GF-D8 (cell line): ENCODE measurements at places on chromosomes 1 and 21.

DNA sequence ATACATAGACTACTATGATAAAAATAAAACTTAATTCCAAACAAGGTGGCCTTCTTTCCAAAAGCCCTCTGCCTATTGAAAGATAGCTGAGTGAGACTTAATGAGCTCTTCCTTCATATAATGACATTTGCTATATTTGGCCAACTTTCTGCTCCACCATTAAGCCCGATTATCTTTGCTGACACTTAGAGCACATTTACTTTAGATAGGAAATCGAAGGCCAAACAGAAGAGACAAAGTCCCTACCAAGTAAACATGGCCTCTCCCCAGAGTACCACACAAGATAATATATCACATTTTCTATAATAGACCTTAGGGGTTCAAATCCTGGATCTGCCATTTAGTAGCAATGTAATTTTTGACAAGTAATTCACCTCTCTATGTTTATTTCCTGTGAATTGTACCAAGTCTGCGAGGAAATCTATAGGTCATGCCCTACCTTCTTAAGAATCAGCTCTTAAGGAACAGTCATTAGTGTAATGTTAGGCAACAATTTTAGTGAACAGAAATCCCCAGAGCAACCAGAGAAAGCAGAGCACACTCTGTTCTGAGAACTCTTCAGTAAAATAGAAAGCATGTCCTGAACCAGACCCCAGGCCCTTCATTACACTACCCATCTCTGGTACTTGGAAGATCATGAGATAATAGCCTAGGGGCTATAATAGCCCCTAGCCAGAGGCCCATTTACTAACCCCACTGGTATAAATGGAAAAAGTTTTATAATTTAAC, 17.3 kb upstream of the COA6 start:
- no peak for DNase-seq

DNA sequence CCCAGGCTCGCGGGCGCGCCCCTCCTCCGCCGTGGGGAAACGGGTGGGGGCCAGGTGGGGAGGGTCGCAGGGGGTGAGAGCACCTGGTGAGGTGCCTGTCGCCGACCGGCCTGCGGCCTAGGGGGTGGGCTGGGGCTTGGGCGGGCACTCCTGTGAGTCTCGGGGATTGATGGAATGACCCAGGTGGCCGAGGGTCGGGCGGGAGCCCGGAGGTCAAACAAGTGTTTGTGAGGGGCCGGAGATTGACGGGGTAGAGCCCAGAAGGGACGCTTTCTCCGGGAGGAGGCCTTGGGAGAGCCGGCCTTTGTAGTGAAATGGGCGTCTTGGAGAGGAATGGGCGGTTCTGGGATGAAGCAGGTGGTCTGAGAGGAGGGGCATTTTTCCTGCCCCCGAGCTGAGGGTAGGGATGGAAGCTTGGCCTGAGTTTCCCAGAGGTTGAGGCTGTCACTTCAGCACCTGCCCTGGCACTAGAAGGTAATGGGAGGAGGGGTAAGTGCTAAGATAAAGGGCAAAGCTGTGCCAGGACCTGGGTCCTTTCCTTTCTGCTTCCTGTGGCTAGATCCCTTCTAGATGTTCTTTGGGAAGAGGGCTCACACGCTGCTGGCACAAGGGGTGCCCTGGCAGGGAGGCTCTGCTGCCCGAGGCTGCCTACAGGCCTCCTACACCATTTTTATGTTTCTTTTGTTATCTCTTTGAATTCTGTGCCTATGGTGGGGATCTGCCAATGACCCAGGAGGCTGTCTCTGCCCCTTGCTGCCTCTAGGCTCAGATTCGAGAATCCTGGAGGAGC, 56.1 kb downstream of the NDUFS5 start:
- DNase-seq: no peak

DNA sequence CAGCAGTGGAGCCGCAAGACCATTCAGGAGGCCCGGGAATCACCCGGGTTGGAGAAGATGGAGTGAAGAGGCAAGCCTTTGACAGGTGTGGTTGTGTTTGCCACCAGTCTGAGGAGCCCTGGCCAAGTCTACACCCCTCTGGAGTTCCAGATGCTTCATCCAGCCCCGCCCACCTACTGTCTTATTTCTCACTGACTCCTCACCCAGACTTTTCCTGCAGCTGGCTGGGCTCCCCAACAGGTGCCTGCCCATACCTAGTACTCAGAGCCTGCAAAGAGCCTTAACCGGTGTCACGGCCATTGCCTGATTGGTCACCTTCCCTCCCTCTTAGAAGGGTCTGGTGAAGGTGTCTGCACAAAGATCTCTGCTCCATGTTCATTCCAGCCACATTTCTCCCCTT, 16.0 kb downstream of the SLC9A1 start:
- DNase-seq: no peak

DNA sequence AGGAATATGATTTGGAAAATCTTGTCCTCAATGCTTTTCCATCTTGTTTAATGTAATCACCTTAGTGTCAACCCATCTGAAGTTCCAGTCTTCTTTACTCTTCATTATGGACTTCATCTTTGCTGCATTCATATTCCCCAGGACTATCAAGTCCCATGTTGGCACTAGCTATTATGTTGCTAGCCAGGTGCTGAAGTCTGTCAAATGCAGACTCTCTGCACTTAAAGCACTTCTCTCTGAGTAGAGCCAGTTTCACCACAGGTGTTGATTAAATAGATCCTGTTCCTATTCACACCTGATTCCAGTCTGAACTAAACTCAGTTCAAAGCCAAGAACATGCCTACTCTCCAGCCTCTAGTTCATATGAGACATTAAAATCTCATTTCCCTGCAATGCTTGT, 75.0 kb upstream of the PKN2 start:
- no peak for DNase-seq

DNA sequence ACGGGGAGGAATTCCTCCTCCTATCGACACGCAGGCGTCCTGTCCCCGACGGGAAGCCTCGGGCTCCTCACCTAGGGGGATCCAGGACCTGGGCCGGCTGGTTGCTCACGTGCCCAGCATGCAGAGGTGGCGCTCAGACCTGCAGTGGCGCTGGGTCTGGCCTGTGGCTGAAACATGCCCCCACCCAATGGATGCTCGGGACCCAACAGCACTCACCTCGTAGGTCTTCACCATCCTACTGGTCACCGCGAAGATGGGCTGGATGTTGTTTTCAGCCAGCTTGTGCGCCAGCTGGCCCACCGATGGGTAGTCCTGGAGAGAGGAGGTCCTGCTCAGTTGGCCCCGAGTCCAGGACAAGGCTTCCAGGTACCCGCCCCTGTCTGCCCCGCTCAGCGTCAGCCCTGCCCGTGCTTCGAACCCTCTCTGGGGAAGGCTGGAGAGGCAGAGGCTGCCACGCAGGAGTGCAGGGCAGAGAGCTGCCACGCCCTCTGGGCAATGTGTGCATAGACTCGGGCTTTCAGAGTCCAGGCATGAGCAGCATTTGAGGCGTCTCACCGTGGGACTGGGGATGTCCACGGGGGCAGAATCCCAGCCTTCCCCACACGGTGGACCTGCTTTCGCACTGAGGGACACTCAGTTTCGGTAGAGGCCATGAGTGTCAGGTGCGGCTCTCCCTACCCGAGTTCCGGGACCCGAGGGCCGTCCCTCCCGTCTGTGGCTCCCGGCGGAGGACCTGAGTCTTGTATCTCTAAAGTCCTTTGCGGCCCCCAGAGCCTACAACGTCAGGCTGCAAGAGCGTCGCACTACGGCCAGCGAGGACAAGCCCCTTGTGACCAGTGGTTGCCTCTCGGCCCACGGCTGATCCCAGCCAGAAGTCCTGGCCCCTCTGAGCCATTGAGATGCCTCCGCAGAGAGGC, 21.6 kb downstream of the ITGB2 start:
- no peak for DNase-seq

DNA sequence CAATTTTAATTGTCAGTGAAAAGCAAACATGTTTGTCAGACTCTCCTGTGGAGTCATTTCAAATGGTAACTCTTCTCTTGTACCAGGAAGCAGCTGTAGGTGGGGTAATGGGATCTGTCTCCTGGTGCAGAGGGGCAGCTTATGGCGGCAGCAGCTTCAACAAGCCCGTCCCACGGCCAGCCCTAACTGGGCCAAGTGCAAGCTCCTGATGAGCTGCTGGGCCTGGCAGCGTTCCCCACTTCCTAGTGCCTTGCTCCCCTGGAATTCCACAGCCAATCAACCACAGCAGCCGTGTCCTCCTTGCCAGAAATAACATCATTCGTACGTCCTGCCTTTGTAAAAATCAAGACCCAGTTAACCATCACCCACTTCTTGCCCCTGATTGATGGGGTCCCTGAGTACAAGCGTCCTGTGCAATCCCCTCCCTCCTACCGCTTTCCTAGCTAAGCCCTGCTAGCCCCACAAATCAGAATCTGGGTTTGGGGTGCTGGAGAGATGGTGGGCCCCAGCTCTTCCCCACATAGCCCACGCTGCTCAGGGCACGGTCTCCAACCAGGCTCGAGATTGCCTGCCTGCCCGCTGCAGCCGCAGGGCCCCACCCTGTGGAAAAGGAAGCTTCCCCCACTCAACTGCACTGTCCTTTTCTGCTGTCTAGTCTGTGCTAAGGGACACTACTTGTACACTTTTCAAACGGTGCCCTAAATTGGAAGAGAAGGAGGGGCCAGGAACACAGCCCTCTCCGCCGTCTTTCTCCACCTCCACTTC, 61.2 kb downstream of the TOR1AIP2 start:
- no peak for DNase-seq

DNA sequence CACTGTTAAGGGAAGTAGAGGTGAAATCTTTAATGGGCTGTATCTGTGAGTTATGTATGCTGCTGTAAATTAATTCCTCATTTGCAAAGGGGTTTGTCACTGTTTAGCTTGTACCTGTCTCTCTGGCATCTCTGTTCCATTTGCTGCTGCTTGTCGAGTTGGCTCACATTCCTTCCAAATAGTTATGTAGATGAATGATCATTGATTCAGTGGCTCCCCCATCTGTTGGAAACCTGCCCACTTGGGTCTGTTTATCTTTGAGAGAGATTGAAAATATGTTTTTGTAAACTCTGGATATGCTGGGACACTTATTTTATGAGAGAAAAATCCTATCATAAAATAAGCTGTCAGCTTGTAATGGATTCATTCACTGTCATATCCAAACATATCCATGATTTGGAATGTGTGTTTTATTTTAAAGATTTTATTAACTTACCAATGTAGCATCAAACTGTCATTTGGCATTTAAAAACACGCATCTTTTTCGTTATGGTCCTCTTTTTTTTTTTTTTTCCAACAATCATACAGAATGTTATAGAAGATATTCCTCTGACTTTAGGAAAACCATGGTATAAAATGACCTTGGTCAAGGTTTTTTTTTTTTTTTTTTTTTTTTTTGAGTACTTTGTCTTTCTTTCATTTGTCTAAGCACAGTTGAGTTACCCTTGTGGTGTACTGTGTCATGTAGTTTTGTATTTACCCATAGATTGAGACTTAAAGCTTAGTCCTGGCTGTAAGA, 3.5 kb downstream of the RYR2 start:
- DNase-seq: no peak

DNA sequence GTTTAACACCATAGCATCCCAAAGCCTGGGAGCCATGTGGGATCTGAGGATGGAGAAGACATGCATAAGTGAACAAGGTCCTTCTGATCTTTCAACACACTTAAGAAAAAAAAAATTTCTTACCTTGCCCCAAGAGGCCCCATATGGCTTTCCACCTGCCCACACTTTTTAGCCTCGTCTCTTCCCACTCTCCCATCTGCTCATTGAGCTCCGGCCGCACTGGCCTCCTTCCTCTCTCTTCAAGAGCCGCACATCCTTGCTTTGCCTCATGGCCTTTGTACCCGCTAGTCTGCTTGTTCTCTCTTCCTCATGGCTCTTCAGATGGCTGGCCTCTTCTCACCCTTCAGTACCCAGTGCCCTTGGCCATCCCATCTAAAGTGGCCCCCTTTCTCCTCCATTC, 70.2 kb upstream of the PDE4B start:
- no peak for DNase-seq

DNA sequence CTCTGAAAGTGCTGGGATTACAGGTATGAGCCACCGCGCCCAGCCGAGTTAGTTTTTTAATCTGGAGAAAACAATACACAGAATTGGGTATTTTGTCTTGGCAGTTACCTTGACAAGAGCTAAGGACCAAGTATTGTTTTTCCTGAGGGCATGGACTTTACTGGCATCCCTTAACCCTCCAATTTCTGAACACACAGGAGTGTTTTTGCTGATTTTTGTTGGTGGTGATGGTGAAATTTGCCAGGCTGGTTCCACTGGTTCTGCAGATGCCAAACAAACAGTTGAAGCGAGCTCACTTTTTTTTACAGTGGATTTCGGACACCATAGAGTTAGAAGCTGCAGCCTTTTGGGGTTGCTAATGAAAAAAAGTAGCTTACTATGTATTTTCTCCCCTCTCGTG, 37.2 kb upstream of the SH3D21 start:
- no peak for DNase-seq

DNA sequence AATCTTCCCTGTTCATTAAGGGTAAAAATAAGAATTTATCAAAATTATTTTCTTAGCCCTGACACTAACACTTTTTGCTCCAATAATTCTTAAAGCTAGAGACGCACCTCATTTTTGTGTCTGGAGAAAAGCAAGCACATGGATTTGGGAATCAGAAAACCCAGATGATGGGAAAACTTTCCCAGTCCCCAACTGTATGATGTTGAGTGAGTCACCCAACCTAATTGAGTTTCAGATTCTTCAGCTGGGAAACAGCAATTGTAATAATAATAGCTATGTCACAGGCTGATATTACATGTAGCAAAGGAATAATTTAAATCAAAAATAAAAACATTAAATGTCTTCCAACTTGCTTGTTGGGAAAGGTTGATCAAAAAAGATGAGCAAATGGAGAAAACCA, 159.0 kb downstream of the MIS18A start:
- DNase-seq: no peak

DNA sequence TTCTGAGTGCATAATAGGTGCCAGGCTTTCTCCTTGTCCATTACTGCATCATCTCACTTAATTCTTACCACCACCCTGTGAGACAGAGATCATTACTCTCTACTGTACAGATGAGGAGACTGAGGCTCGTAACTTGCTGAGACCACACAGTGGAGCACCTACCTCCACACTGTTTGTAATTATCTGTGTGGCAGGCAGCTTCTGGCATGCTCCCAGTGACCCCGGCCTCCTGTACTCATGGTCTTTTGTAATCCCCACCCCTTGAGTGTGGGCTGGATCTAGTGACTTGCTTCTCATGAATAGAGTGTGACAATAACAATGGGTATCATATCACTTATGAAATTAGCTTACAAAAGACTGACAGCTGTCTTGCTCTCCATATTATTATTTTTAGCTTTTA, 407.3 kb downstream of the MATN1 start:
- no peak for DNase-seq

- no peak for DNase-seq
Observed at GRCh38 chr1:71350805-71351204, 270.0 kb upstream of the ZRANB2 start.
